ENCODE measurements at places on chromosomes 3 and 15.

- no peak for DNase-seq
These were observed 193.6 kb upstream of the LRRC3B start for GRCh38 chr3:26428992-26429391.

- DNase-seq, result no peak
These were observed 109.8 kb downstream of the PPP2R3A start for GRCh38 chr3:136075218-136075808.

- no peak for DNase-seq
These were observed 5.5 kb downstream of the LRRFIP2 start for GRCh38 chr3:37168896-37169295.

DNA sequence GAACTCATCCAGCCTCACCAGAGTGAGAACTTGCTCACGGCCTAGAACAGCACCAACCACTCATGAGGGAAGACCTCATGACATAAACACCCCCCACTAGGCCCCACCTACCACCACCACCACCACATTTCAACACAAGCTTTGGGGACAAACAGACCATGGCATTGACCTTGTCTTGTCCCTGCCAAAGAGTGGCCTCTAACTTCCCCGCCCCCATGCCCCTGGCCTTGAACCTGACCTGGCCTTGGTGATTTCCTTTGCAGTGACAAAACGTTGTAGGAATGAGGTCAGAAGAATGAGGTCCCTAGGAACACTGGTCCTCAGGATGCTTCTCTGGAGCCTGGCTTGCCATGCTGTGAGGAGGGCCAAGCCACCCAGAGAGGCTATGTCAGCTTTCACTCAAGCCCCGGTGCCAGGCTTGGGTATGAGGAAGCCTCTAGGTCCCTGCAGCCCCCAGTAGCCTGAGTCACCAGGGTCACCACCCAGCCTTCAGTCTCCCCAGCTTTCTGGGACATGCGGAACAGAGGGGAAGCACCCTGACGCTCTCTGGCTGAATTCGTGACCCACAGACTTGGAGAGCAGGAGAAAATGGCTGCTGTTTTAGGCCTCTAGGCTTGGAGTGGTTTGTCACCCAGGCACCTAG is 57.9 kb downstream of the TPRA1 start:
- DNase-seq, result no peak

DNA sequence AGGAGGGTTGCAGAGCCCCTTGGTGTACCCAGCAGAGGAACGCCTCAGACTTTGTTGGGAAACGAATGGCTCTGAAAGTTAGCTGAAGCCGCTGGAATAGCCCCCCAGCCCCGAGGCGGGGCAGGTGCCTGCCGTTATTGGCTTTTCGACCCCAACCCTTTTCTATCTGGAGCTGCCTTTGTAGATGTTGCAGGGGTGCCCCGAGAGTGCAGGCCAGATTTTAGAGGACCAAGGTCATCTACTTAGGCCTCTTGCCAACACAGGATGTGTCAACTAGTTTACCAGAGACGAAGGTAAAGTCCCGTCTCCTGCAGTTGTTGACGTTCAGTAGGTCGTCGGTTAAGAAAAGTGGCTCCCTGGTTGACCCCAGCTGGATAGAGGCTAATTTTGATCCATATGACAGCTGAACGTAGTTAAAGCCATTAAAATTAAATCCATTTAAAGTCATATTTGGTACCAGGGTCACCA is 579 bp upstream of the UBE3A start:
- DNase-seq, result no peak

- no peak for DNase-seq
These were observed 26.1 kb upstream of the TFDP2 start for GRCh38 chr3:142175478-142175877.

DNA sequence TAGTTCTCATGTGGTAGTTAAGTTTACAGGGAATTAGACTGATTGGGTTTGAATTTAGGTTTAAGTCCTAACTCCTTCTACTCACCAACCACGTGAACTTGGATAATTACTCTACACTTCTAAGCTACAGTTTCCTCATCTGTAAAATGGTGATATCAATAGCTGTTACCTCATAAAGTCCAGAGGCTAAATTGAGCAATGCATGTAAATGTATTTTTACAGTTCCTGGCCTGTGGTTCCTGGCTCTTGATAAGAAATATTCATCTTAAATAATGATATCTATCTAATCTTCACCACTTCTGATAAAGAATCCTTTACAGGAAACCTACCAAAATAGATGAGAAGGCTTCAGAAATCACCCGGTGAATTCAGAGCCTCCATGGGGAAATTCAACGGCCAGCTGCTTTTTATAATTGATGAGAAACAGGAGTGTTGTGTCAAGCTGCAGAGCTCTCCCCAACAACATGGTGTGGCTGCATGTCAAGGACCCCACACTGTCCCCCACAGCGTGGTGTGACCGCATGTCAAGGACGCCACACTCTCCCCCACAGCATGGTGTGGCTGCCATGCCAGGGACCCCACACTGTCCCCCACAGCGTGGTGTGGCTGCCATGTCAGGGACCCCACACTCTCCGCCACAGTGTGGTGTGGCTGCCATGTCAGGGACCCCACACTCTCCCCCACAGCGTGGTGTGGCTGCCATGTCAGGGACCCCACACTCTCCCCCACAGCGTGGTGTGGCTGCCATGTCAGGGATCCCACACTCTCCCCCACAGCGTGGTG is 80.8 kb upstream of the PEX5L start:
- no peak for DNase-seq

DNA sequence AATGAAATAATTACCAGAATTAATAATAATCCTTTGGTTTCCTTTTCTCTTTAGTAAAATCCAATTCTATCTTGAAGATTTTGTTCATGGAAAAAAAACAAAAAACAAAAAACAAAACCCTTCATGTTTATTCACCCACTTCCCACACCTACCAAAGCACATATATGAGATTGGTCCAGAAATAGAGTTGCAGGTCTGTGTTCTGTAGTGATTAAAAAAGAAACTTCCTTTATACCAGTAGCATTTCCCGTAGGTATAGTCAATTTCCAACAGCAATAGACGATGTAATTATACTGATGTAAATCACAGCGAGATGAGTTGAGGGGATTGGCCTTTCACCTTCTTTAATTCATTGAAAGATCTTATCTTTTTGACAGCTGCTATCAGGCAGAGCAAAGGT is 194.6 kb downstream of the SOX2 start:
- no peak for DNase-seq

DNA sequence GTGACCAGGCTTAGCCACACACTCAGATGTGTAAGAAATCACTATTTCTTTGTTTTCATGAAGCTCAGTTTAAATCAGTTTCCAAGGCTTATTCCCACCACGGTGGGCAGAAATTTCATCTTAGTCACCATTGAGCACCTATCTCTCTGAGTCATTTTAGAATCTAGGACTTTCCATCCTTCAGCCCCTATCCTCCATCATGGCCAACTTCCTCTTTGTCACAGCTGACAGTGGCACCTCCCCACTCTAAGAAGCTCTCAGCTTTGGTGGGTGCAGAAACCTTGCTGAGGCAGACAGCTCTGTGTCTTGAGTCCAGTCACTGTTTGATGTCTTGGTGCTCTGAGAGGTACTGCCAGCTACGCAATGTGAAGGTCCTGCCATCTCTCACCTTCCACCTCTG is 32.9 kb downstream of the SNTN start:
- DNase-seq, result no peak

- DNase-seq, result no peak
These were observed 23.6 kb upstream of the CAV3 start for GRCh38 chr3:8709801-8710507.

DNA sequence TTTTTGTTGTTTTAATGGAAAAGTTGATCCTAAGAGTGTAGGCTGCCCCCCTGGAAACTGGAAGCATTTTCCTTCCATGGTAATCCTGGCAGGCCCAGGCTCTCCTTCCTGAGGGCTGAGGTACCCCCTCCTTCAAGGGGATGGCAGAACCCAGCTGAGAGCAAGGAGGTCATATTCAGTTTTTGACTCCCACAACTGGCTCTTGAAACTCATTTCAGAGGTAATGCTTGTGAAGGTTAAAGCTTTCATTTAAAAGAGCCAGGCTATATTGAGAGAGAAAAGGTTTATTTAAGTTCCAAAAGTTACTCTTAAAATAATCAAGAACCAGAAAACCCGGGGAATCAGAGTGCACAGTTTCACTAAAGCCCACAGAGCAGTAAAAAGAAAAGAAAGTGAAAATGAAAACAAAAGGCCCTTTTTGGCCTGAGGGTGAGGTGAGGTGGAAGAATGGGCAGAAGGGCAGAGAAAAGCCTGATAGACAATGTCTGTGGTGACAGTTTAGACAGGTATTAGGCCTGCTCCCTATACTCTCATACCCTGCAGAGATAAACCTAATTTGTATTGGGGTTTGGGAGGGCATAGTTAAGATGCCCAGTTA is 47.0 kb upstream of the RBP1 start:
- no peak for DNase-seq

DNA sequence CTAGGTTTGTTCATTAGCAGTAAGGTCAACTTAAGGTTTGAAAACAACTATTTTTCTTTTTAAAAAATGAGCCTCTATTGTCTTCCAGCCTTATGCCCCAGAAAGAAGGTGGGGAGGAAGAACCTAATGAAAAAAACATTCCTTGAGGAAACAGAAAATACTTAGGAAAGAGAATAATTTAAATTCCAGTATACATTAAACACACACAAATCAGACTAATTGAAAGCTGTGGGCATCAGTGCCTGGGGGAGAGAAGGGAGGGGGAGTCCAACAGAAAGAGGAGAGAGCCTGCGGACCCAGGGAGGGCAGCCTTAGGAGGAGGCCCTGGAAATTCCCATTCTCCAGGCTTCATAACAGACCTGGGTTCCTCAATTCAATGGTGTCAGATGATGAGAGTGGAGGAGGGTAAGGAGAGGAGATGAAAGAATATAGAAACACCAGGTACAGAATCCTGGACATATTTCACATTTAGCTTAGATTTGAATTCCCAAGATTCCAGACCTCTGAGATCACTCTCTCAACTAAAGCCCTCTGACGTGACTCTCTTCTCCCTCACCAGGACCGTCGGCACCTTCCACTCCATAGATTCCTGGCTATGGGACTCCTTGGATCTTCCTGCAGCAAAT is 320.5 kb upstream of the UMPS start:
- DNase-seq, result no peak

- DNase-seq, result no peak
These were observed 71.9 kb downstream of the NR2F2 start for GRCh38 chr15:96402403-96402802.

GRCh38 chr15:57375827-57376695 is at the start of gene CGNL1:
TSS of gene CGNL1 (plus strand) at chr15:57376505. CDS start at chr15:57438000, 61,495 bp downstream.
- DNase-seq, result no peak

DNA sequence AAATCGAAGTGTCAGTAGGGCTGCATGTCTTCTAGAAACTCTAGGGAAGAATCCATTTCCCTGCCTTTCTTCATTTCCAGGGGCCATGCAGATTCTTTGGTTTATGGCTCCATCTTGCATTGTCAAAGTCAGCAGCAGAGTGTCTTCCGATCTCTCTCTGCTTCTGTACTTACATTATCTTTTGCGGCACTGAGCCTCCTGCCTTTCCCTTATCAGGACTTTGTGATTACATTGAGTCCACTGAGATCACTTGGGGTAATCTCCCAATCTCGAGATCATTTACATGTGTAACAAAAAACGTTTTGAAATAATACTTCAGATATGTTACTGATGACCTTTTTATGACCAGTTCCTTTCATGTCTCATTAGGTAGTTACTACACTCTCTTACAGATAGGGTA is 695.9 kb downstream of the NSUN3 start:
- no peak for DNase-seq

DNA sequence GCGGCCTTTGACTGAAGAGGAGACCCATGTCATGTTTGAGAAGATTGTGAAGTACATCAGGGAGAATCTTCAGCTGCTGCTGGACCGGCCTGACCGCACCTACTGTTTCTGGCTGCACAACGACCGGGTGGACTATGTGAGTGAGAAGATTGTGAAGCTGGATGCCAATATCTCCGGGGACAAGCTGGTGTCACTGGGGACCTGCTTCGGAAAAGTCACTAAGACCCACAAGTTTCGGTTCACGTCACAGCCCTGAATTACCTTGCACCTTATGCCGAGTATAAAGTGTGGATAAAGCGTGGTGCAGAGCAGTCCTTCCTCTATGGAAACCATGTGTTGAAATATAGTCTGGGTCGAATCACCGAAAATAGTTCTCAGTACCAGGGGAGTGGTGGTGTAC is 16.0 kb upstream of the DNAJC13 start:
- no peak for DNase-seq

DNA sequence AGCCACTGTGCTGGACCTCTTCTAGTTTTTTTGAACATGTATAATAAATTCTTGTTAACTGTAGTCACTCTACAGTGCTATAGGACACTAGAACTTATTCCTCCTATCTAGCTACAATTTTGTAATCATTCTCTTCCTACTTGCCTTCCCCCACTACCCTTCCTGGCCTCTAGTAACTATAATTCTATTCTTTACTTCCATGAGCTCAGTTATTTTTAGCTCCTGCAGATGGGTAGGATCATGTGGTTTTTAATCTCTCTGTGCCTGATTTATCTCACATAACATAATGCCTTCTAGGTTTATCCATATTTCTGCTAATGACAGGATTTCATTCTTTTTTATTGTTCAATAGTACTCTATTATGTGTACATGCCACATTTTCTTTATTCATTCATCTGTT is 113.2 kb upstream of the FGF7 start:
- no peak for DNase-seq

GRCh38 chr15:60967728-60968127 is 261.4 kb downstream of the RORA start:
- no peak for DNase-seq

DNA sequence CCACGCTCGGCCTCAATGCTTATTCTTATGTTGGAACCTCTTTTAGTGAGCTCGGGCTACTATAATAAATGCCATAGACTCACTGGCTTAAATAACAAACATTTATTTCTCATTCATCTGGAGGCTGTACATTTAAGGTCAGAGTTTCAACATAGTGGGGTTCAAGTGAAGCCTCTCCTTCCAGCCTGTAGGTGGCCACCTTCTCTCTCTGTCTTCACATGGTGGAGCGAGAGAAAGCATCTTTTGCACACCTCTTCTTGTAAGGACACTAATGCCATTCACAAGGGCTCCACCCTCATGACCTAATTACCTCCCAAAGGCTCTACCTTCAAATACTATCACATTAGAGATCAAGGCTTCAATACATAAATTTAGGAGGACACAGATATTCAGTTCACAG is 520.3 kb upstream of the EPHA6 start:
- no peak for DNase-seq

DNA sequence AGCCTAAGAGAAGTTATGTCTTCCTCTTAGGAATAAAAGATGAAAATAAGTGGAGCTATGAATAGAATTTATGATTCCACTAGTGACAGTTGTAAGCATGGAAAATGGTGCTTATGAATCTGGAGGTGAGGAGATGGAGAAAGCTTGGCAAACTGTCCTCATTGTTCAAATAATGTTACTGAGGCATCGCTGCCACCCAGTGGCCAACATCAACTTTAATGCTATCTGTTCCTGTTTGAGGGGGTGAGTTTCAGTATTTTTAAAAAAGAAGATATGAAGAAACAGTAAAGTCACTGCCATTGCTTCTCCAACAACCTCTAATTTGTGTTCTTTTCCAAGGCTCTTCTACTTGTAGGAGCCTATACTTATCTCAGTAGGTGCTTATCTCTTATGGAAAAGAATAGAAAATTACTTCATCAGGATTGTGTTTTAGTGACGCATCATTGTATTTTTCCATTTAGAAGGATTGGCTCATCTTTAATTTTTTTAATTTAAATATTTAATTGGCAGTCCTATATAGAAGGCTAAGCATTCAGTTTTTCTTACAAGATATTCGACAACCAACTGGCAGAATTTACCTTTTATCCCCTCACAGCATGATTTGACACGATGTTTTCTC is 260.4 kb upstream of the P2RY1 start:
- no peak for DNase-seq

GRCh38 chr15:60648928-60649679 is 170.2 kb upstream of the ICE2 start:
- DNase-seq, result no peak

- peak; percentile 82 for DNase-seq
These were observed 11.6 kb downstream of the UPK1B start for GRCh38 chr3:119184796-119185570.

Measured in AG04449 (cell line).